ENCODE measurements at places on chromosomes 6 and 20. TPM values are rescaled to one million over a fixed set of nuclear protein-coding genes. Genes with fewer than 3 reads are reported as not detected.

The KIAA1755 gene
- polyA plus RNA-seq: 8.4 TPM

The SLC22A3 gene
- 2.5 TPM for polyA plus RNA-seq

The ERGIC3 gene
- 271 TPM for polyA plus RNA-seq

The COL9A3 gene
- 14.1 TPM for polyA plus RNA-seq

DNA sequence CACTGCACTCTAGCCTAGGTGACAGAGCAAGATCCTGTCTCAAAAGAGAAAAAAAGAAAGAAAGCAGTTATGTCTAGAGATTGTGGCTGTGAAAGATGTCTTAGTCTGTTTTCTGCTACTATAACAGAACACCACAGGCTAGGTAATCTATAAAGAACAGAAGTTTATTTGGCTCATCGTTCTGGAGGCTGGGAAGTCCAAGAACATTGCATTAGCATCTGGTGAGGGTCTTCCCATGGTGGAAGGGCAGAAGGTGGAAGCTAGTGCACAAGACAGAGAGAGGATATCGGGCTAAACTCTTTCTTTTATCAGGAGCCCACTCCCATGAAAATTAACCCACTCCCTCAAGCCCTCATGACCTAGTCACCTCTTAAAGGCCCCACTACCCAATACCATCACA lies 16.2 kb upstream of the RALY start:
- H3K4me1 ChIP-seq: no peaks in the 10 kb centered on the region
- no peak overlapping the region for H3K4me3 ChIP-seq
- H3K36me3 ChIP-seq: no peaks in the 10 kb centered on the region
- DNase-seq: no peak
- no peak overlapping the region for H3K27ac ChIP-seq

DNA sequence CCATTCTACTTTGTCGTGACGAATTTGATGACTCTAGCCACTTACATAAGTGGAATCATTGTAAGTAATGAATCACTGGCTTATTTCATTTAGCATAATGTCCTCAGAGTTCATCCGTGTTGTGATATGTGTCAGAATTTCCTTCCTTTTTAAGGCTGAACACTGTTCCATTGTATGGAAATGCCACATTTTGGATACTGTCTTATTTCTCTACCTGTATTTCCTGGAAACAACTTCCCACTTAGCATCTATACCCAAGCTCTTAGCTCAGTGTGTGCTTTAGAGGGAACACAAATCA lies 28.8 kb upstream of the GGTLC1 start:
- no peak overlapping the region for H3K27ac ChIP-seq
- H3K4me3 ChIP-seq: no peak overlapping the region
- H3K4me1 ChIP-seq: no peaks in the 10 kb centered on the region
- H3K36me3 ChIP-seq: no peaks in the 10 kb centered on the region
- no peak for DNase-seq
- H3K27me3 ChIP-seq: peaks cover 2% of the 10 kb centered on the region

- no peak for DNase-seq
- no peaks in the 10 kb centered on the region for H3K36me3 ChIP-seq
- H3K27me3 ChIP-seq: no peaks in the 10 kb centered on the region
- no peak overlapping the region for H3K27ac ChIP-seq
- H3K4me3 ChIP-seq: no peak overlapping the region
Observed at GRCh38 chr20:48761023-48761785, 66.6 kb downstream of the PREX1 start.

DNA sequence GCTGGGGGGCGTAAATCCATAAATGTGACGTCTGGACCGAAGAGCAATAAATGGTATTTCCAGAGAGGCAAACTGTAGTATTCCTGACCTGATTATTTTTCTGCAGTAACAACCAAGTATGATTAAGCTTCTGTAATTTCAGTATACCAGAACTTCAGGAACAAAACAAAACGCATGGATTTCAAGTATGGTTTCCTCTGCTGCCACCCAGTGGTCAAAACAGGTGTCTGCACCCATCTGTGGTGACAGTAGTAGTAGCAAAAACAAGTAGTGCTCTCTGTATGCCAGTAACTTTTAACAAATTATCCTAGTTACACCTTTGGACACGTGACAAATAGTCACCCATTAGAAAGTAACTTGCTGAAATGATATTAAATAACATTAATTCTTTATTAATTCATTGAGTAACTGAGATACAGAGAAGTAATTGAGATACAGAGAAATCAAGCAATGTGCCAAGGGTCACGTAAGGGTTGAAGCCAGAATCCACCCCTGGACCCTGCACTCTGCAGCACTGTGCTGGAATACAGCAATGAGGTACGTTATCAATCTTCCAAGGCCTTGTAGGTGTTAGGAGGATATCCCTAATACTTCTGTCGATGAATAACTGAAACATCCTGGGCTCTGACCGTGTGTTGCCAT lies 7.9 kb downstream of the CALHM4 start:
- peaks cover 7% of the 10 kb centered on the region for H3K27me3 ChIP-seq
- peak overlapping the region; percentile 26 for H3K4me3 ChIP-seq
- peak overlapping the region; percentile 69 for H3K27ac ChIP-seq

DNA sequence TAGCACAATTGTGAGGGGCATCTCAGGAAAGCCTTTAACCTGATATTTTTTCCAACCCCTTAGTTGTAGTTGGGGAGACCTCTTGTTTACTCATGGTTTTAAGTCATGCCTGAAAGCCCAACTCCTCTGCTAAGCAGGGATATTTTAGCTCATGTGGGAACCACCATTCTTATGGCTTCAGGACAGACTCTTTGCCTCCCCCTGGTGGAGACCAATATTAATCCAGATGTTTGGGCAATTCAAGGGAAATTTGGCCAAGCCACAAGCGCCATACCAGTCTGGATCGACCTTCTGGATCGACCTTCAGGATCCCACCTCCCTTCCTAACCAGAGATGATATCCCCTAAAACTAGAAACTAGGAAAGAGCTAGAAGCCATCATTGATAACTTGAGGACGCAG lies 211.2 kb downstream of the C6orf118 start:
- no peak overlapping the region for H3K27ac ChIP-seq
- H3K4me1 ChIP-seq: no peaks in the 10 kb centered on the region
- H3K4me3 ChIP-seq: no peak overlapping the region
- H3K36me3 ChIP-seq: no peaks in the 10 kb centered on the region
- no peak for DNase-seq
- no peaks in the 10 kb centered on the region for H3K27me3 ChIP-seq

GRCh38 chr20:63958471-63958870 lies 2.3 kb upstream of the UCKL1 start:
- no peaks in the 10 kb centered on the region for H3K27me3 ChIP-seq
- no peak overlapping the region for H3K4me3 ChIP-seq
- H3K27ac ChIP-seq: no peak overlapping the region
- peaks cover 20% of the 10 kb centered on the region for H3K4me1 ChIP-seq
- no peak for DNase-seq

- peaks cover 16% of the 10 kb centered on the region for H3K4me1 ChIP-seq
- H3K36me3 ChIP-seq: no peaks in the 10 kb centered on the region
- H3K4me3 ChIP-seq: no peak overlapping the region
Observed at GRCh38 chr20:53639128-53639527, 45.5 kb upstream of the ZNF217 start.

DNA sequence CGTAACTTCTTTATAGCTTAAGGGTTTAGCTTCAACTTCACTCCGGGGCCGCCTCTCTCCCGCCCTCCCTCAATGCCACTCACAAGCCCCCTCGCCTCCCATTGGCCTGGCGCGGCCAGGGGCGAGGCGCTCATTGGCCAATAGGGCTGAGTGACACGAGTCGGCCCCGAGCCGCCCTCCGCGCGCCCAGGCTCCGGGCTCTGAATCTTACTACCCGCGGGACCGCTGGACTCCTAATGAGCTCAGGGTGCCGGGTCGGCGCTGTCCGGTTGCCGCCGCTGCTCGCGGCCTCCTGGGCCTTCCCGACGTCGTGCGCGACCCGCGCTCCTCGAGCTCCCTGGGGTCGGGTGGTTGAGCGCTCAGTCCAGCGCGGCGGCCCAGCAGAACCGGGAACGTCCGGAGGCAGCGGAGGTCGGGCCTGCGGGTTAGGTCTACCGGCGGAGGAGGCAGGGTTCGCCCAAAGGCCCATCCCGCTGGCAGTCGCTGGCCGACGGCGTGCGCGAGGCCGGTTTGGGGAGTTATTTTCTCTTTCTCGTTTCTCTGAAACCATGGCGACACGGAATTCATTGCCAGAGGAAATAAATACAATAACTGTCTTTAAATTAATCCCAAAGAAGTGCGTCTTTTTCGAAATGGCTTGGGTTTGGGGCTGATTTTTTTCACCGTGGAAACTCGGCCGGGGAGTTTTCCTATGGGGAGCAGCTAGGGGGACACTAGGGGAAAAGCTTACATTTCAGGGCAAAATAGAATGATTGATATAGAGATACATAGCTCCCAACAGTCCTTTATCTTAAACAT lies at the start of gene SIM1:
Gene SIM1 (minus strand): TSS at position 19 of the 798 bp plus-strand sequence. CDS start 1,453 bp downstream, outside the sequence.
- H3K36me3 ChIP-seq: no peaks in the 10 kb centered on the region
- H3K27ac ChIP-seq: no peak within 1 kb of the TSS
- peaks cover 98% of the 10 kb centered on the region for H3K27me3 ChIP-seq
- H3K4me1 ChIP-seq: peaks cover 12% of the 10 kb centered on the region
- peak; percentile 62 for DNase-seq

- H3K36me3 ChIP-seq: no peaks in the 10 kb centered on the region
- peaks cover 4% of the 10 kb centered on the region for H3K4me1 ChIP-seq
- peak within 1 kb of the TSS; percentile 23 for H3K4me3 ChIP-seq
Observed at GRCh38 chr6:39314273-39314795, at the start of gene KCNK17. Gene KCNK17 (minus strand): TSS chr6:39314419. CDS start chr6:39314320, 99 bp downstream.

DNA sequence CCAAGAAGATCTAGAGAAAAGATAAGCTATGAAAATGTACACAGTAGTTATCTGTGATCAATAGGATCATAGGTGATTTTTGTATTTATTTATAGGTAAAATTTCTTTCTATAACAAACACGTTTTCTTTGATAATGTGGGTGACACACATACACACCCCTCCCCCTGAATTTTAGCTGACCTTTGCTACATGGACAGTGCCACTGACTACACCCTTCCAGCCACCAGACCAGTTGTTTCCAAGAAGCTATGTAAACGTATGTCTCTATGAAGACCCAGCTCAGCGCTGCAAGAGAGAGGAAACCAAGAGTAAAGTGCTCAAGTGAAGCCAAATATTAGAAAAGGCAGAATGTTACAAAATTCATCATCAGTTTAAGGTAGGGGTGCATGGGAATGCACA lies 16.3 kb downstream of the MOCS1 start:
- H3K27ac ChIP-seq: no peak overlapping the region
- peaks cover under 1% of the 10 kb centered on the region for H3K4me1 ChIP-seq
- no peak for DNase-seq
- H3K36me3 ChIP-seq: peaks cover 45% of the 10 kb centered on the region
- no peaks in the 10 kb centered on the region for H3K27me3 ChIP-seq

Measured in large intestine (tissue), 12 donors.